ENCODE measurements at places on chromosomes 5 and 9.
A peak's percentile ranks its signal among the peaks of the same experiment; 100 is the strongest.

DNA sequence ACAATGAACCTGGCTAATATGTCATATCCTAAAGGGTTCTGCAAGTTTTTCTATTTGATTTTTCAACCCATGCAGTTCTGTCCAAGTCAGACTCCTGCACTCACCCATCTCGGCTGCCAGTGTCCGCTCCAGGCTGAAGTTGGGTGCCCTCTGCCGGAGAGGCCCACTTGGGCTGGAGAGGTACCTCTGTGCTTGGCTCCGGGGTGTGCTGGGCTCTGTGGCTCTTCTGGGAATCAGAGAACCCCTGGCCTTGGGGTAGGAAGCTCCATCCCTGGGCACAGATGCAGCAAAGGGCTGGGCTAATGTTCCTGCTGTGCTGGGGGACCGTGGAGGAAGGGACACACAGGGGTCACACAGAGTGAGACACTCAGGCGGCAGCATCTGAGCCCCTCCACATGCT, 26.2 kb downstream of the ORM2 start:
- no peak for DNase-seq

DNA sequence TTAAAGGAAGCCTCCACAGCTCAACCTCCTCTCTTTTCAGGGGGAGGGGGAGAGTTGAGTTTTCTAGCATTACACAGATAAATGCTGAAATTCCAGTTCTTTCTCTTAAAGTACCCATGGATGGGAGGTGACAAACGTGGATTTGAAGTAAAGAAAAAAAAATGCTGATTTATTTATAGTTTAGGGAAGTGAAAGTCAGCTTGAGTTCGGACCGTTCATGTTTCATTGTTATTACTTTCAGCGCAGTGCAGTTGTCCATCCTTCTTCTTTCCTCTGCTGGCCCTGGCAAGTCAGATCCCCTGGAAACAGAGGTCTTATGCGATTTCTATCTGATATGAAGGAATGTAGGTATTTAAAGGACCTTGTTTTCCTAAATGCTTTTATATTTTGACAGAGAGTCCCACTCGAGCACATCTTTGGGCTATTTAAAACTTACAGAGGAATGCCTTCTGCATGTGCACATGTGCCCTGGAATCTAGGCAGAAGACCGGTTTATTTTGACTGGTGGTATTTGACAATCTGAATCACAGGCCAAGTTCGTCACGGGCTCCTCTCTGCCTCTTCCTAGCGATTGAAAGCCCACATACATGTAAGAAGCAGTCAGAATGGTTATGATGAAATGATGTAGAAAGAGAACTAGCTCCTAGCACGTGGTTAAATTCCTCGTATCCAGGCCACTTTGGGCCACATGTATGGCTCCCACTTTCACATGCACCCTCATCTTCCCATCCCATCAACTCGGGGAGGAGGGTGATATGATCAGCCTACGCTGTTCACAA, 385.2 kb upstream of the KLF4 start:
- peak; percentile 69 for DNase-seq

DNA sequence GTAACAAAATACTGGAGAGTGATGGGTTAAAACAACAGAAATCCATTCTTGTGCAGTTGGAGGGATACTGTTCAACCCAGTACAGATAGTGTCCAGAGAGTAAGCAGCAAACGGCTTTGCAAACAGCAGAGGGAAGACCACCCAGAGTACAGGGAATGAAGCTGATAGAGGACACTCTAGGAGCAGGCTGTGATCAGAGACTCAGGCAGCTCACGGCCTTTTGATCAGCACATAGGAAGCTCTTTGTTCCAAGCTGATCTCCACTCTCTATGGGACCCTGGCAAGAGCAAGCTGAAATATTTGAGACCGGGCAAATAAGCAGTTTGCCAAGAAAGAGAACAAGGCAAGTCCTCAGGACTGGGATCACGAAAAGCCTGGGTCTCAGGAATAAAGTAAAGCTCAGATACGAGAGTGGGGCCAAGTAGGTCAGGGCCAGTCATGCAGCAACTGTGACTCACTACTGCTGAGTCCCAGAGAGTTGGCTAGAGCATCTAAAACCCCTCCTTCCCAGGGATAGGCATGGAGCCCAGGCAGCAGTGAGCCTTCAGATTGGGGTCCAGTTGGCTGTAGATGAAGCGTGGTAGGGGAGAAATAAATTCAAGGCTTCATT, 52.4 kb downstream of the MELK start:
- no peak for DNase-seq

DNA sequence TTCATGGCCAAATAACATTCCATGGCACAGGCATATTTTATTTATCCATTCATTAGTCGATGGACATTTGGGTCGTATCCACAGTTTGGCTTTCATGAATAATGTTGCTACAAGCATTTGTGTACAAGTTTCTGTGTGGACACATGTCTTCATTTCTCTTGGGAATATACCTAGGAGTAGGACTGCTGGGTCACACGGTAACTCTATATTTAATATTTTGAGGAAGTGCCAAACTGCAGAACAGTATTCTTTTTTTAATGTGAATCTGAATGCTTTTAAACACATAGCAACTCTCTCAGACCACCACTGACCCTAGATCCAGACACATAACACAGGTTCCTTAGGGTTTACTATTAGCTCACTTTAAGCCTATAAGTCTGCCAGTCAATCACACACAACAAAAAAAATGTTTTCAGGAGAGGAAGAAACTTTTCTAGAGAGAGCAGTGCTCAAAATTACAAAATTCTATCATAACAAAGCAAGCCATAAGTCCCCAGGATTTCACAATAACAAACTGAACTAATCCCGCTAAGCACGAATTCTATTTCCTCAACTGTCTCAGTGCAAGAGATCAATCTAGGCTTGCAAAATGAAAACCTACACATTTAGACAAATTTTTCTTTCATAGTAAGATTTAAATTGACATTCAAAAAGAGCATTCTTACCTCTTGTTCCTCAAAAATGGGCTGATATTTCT, 41.8 kb upstream of the GABBR2 start:
- no peak for DNase-seq

DNA sequence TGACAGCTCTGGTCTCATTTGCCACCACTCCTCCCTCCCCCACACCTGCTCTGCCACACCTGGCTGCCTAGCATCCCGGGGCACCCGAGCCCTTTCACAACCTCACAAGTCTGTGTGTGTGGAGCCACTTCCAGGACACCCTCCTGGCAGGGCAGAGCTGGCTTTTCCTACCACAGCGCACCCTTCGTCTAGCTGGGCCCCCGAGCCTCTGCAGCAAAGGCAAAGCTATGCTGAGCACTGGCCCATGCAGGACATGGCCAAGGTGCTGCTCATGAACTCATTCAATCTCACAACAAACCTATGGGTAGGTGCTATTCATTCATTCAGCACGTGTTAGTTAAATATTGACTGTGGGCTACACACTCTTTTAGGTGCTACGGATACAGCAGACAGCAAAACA, 43.4 kb downstream of the DUSP1 start:
- no peak for DNase-seq
